Keratinocyte (primary cell): ENCODE measurements at places on chromosomes 1 and 21. TPM values are rescaled to one million over a fixed set of nuclear protein-coding genes. Genes with fewer than 3 reads are reported as not detected.

PRAMEF17 gene
- polyA plus RNA-seq, result not detected in 3 replicates

NASP gene
- polyA plus RNA-seq, result 19.9 to 61.7 TPM (median 60.1 TPM) in 3 replicates

POU3F1 gene
- 0.32 to 1.3 TPM (median 0.59 TPM) in 3 replicates for polyA plus RNA-seq

TFB2M gene
- polyA plus RNA-seq, result 13.4 to 28.6 TPM (median 17.7 TPM) in 3 replicates

GPR61 gene
- polyA plus RNA-seq, result 0.12 to 0.17 TPM in 2 of 3 replicates, not detected in the other

AMY1B gene
- not detected in 3 replicates for polyA plus RNA-seq

SYPL2 gene
- not detected in 3 replicates for polyA plus RNA-seq

SIK1 gene
- polyA plus RNA-seq, result 24.6 to 49.6 TPM (median 25.5 TPM) in 3 replicates

PLEKHN1 gene
- polyA plus RNA-seq, result 2.5 to 4.9 TPM (median 3.8 TPM) in 3 replicates

FCRL5 gene
- 0.03 TPM in 1 of 3 replicates, not detected in the others for polyA plus RNA-seq
